ENCODE measurements at places on chromosomes 3 and 15.

- DNase-seq: no peak
Measured at GRCh38 chr3:6120786-6121185, 740.1 kb upstream of the GRM7 start.

- DNase-seq: no peak
Measured at GRCh38 chr3:41502023-41502422, 302.7 kb downstream of the CTNNB1 start.

GRCh38 chr15:80153900-80154299 is 1.1 kb downstream of the FAH start:
- DNase-seq: no peak

GRCh38 chr15:46956456-46956855 is 760.8 kb upstream of the SEMA6D start:
- DNase-seq: no peak

GRCh38 chr3:57052662-57053061 is 7.8 kb upstream of the SPATA12 start:
- no peak for DNase-seq

- no peak for DNase-seq
Measured at GRCh38 chr3:170670504-170670903, 84.6 kb upstream of the SLC7A14 start.

DNA sequence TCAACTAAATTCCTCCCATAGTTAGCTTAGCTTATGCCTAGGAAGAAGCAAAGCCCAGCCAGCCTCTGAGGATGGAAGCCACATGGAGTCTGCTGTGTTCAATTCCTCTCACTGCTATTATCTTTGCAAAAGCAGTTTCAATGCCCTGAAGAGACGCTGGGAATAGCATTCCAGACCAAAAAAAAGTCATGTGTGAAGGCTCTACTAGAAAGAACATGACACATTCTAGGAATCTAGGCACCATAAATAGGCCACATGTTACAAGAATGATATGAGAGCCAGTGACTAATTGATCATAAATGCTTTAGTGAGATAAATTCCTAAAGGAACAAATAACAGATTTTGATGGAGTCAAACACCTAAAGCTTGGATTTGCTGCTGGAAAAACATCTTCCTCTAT is 800.8 kb downstream of the TUSC7 start:
- no peak for DNase-seq

- no peak for DNase-seq
Measured at GRCh38 chr3:4828279-4829030, 150.8 kb upstream of the BHLHE40 start.

DNA sequence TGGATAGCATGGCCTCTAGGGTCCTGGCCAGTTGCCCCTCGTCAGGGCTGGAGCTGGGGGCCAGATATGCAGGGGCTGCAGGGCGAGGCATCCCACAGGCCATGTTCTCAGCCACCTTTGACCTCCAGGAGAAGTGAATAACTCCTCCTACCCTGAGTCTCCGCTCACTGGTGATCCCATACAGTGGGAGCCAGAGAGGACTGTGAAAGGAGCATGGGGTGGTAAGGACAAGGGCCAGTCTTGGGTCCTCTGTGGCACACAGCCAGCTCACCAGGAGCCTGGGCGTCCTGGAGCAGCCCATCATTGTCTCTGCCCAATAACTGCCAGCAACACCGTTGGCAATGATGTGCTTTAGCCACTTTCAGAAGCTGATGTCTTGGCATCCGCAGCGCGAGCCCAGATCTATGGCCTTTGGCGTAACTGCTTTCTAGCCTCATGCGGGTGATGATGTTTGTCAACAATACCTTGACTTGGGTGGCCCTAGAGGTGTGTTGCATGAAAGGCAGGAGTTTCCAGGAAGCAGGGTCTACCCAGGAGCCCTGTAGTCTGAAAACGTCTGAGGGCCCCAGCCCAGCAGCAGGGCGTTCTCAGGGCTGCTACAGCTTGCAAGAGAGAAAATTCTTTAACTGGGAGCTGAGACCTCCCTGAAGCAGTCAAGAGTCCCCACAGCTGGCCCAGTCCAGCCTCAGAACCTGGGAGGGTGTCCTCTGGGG is 61.1 kb upstream of the IQSEC1 start:
- DNase-seq: no peak

- no peak for DNase-seq
Measured at GRCh38 chr3:51374456-51374855, 10.6 kb upstream of the MANF start.

DNA sequence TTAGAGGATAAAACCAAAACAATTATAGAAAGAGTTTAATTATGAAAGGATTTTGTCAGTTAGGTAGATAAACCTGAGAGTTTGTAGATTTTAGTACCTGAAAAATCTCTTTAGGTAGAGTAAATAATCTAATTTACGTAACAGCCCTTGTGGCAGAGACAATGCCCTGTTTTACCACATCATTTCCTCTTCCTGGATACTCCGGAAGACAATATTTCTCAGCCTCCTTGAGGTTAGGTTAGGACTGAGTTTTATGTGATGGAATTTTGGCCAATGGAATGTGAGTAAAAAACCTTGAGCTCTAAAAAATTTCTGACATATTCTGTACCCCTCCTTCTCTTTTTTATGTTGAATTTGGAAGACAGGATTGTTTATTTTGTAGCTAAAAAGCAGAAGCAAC is 50.7 kb upstream of the TPRG1 start:
- no peak for DNase-seq

- no peak for DNase-seq
Measured at GRCh38 chr3:87004883-87005282, 13.9 kb upstream of the VGLL3 start.

DNA sequence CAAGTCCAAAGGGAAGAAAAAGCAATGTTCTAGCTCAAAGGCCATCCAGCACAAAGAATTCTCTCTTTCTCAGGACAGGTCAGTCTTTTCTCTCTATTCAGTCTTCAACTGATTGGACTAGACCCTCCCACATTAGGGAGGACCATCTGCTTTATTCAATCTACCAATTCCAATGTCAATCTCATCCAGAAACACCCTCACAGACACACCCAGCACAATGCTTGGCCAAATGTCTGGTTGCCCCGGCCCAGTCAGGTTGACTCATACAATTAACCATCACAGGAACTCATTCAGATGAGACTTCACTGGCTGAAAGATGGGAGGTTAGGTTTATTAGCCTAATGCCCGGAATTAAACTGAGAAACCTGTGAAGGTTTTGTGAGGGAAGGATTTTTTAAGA is 32.4 kb downstream of the ACAN start:
- no peak for DNase-seq

- DNase-seq: no peak
Measured at GRCh38 chr3:30084971-30085403, 521.4 kb upstream of the TGFBR2 start.

GRCh38 chr15:96285729-96286254 is 44.7 kb upstream of the NR2F2 start:
- DNase-seq: no peak

- DNase-seq: no peak
Measured at GRCh38 chr15:52290329-52290728, 5.3 kb downstream of the MYO5C start.

GRCh38 chr3:124156866-124157712 is 165.2 kb upstream of the ROPN1 start:
- no peak for DNase-seq

GRCh38 chr3:178450476-178450875 is 85.8 kb upstream of the KCNMB2 start:
- no peak for DNase-seq

DNA sequence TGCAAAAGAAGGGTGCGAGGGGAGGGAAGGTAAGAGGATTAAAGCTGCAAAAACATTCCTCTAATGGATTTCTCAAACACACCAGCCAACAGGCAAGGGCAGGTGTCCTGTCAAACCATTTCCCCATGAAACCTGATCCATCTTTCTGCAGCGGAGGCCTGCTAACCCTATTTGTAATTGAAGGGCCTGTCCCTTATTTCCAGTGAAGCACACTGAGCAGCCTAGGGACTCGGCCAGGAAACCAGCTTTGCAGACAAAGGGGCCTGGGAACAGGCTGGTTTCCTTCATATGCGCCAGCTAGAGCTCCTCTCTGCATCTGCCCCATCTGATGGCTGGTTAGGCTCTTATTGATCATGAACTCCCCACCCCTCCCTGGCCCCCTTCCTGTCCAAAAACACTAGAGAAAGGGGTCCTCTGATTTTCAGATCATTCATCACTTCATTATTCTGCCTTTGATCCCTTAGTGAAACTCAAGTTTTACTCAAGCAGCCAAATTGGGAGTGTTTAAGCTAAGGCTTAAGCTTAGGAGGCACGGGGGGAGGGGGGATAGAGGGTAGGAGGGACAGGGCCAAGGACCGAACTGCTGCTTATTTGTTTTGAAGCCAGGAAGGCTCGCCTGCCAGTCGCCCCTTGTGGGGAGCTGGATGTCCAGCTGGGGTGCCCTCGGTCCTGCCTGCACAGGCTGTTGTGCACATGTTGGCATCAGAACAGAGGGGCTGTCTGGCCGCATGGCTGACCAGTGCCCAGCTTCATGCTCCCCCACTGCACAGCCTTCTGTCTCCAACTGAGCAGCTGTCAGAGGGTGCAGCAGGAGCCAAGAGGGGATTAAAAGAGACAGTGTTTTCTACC is 53.1 kb downstream of the BOC start:
- DNase-seq: no peak

DNA sequence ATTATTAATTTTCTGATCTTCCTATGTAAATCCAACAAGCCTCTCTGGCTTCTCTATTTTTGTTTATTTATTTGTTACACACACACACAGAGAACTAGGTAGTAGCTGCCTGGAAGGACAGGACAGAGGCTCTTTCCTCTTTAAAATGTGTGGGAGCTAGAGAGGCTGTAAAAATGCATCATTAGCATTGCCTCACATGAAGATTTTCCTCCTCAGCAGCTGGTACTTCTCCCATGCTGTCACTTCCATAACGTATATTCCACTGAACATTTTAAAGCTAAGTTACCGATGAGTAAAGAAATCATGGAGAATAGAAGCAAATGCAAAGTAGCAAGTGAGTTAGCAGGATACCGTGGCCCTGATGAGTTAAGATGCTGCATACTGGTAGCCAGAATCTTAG is 63.9 kb downstream of the IMPG2 start:
- no peak for DNase-seq

GRCh38 chr15:31265090-31265870 is 61.4 kb upstream of the KLF13 start:
- peak; percentile 63 for DNase-seq

GRCh38 chr15:66284271-66284670 is 9.1 kb upstream of the DIS3L start:
- no peak for DNase-seq

DNA sequence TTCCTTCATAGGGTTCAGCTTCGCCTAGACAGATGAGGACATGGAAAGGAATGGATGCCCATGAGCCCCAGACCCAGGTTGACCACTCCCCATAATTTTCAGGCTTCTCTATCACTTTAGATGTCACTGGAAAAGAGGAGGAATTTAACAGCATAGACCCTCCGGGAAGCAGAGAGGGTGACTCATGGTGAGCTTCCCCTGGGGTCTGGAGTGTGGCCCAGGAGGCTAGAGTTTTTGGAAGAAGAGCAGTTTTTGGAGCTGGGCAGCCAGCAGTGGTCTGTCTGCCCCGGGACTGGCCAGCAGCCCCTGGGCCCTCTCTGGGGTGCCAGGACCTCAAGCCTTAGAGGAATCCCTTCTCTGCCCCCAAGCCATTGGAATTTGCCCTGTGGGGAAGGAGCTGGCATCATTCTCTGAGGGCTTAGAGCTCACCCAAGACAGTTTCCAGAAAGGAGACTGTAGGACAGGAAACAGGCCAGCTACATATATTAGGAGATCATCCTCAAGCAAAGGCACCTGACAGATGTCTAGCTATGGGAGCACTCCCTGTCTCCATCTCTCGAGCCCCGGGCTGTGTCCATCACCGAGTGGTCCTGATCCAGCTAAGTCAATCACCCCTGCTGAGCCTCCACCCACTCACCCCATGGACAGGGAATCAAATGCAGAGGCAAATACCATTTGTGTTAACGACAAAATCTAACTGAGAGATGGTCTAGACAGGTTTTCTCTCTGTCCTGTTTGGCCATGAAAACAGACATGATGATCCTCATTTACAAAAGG is 67.3 kb downstream of the MEGF11 start:
- DNase-seq: no peak

DNA sequence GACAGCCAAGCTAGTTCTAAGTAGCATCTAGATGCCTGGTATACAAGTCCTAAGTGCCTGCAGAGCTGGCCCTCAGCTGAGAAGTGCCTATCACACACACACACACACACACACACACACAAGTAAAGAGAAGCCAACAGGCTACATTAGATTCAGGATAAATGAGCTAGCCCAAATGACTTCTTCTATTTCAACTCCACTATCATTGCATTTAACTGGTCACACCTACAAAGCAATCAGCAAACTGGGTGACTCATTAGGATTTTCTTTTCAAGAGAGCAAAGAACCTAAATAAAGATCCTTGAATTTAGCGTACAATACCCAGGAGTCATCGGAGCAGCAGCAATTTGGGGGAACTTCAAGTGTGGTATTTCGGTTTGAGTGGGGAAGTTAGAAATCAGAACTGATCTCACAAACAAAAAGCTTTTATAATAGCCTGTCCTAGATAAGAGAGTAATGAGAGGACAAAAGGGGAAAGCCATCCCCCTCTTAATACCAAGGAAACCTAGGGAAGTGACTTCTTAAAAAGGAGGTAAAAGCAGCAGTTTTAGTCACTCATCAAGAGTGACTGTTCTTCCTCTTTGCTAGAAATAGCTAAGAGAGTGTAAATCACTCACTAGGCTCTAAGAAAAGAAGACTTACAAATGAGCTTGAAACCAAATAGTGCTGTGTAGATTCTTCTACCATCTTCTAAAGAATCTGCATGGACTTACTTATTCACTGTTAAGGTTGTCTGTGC is 112.7 kb downstream of the TNIK start:
- no peak for DNase-seq

DNA sequence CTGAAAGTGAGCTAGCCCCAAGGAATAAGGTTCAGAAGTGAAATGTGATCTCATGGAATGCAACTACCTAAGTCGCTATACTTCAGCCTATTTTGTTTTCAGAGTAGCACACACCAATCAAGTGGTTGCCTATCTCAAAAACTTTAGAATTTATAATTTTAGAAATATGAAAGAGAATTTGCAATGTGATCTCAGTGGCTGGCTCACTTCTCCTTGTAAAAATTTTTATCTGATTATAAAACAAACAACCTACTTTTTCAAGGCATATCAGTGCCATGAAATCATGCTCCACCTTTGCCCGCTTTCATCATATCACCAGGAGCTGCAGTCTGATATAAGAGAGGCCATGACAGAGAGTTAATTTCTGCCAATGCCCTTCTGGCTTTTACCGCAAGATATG is 47.3 kb downstream of the CLDN11 start:
- no peak for DNase-seq

- no peak for DNase-seq
Measured at GRCh38 chr15:95394186-95395067, 936.1 kb upstream of the NR2F2 start.

DNA sequence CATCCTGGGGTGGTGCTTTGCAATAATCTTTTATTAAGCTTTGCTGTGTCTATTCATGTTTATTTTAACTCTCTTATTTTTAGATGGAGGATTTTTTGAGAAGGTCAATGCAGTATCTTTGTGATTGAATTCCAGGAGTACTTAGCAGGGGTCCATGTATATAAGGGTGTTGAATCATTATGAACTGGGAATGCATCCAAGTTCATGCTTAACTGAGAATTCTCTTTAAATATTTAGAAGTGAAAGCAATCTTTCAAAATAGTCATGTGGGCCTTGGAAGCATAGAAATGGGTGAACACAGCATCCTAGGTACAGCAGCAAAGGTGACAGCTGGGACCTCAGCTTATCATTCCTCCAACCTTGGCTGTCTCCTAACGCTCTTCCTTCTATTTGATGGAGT is 27.3 kb downstream of the SPTSSB start:
- DNase-seq: no peak

- DNase-seq: no peak
Measured at GRCh38 chr15:30921106-30921505, 17.4 kb downstream of the FAN1 start.

- no peak for DNase-seq
Measured at GRCh38 chr15:78260489-78260888, 3.9 kb upstream of the DNAJA4 start.
